GM06990 (cell line): ENCODE measurements at places on chromosomes 2 and 18.

DNA sequence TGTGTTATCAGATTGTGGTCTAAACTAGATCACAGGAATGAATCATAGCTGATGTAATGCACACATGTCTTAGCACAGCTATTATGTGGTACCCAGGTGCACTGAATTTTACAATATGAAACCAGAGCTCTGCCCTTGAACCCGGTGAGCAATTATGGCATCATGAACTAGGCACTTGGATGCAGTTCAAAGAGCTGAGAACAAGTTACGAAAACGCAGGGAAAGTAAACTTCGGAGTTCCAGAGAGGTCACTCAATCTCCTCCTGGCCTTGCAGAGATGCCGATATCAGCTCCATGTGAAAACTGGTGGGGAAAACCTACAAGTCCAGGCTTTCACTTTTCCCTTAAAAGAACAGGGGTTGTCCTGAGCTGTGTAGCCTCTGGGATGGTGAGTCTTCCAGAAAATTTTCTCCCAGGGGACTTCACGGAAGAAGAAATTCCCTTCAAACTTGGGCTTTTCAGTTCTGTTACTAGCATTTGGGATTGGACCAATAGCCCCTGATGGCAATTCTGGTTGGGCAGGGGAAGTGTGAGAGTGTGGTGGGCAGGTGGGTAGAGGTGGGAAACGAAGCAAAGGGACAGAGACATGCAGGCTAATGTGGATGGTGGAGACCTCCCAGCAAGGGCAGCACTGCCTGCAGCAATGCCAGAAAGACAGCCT lies 71.1 kb upstream of the SH3BP4 start:
- no peak for DNase-seq

GRCh38 chr2:40041422-40042382 lies 262.6 kb upstream of the THUMPD2 start:
- no peak for DNase-seq

GRCh38 chr2:30765191-30765590 lies 42.1 kb downstream of the CAPN13 start:
- no peak for DNase-seq

- no peak for DNase-seq
Observed at GRCh38 chr2:39625193-39625926, 40.4 kb upstream of the TMEM178A start.

- no peak for DNase-seq
Observed at GRCh38 chr2:200253639-200254038, 52.9 kb upstream of the SPATS2L start.

DNA sequence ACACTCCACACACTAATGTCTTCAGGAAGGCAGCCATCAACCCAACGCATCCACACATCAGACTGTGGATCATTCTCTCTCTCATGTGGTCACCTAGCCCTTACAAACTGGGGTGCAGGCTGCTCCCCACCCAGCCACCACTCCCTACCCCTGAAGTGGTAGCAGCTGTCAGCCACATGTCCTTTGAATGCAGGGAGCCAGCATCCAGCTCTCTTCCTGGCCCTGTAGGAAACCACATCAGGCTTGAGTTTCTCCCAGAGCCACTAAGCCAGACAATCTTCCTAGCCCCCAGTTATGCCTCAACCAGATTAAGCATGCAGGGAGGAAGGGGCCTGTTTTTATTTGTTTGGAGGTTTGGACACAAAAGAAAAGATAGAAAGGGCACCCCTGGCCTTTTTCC lies 52.8 kb upstream of the SPP2 start:
- DNase-seq = no peak

DNA sequence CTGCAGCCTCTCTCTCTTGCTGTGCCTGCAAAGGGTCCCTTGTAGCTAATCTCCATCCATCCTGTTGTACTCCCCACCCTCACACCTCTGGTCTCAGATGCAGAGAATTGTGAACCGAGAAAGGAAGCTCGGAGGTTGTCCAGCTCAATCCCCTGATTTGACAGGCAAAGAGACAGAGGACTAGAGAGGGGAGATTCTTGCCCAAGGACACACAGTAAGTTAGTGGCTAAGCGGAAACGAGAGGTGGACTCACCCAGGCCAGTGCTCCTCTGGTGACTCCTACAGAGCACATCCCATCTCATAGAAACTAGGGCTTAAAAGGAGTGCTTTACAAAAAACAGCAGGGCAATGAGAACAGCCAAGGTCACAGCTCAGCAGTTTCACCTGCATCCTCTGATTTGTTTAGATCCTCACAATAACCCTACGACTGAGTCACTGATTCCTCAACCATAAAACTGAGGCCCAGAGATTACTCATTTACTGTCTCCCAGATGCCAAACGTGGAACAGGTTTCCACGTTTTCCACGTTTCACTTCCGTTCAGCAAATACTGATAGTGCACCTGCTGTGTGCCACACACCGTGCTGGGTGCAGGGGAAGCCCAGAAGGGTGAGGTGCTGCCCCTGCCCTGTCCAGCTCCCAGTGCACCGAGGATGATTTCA lies 22.1 kb downstream of the EHD3 start:
- peak; percentile 83 for DNase-seq

DNA sequence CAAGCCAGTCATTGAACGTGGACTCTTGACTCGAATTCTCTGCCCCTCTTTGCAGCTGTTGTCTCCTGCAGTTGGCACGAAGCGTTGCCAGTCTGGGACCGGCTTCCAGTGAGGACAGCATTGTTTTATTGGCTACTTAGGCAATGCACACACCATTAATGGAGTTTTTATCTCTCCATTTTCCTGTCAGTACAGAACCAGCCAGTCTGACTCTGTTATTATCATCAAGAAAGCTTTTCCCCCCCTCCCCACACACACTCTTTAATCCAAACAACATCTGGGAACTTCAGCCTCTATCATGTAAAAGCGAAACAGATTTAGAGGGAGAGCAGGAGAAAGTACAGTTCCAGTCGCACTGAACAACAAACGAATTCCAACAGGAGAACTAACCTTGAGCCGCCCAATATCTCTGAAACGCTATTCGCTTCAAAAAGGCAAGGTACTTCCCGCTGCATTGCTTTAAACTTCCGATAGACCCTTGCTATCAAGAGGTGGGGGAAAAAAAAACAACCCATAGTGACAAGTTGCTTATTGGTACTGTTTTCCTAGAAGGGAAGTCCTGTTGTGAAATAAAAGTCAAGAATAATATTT lies 38.2 kb downstream of the ACVR1 start:
- DNase-seq = no peak

DNA sequence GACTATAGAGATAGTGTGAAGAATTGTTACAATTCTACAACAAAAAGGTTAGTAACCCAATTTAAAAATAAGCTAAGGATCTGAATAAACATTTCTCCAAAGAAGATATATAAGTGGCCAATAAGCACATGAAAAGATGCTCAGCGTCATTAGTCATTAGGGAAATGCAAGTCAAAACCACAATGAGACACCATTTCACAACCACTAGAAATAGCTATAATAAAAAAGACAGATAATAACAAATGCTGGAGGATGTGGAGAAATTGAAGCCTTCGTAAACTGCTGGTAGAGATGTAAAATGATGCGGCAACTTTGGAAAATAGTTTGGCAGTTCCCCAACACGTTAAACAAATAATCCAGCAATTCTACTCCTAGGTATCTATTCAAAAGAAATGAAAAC lies 366.5 kb upstream of the POU3F3 start:
- no peak for DNase-seq

DNA sequence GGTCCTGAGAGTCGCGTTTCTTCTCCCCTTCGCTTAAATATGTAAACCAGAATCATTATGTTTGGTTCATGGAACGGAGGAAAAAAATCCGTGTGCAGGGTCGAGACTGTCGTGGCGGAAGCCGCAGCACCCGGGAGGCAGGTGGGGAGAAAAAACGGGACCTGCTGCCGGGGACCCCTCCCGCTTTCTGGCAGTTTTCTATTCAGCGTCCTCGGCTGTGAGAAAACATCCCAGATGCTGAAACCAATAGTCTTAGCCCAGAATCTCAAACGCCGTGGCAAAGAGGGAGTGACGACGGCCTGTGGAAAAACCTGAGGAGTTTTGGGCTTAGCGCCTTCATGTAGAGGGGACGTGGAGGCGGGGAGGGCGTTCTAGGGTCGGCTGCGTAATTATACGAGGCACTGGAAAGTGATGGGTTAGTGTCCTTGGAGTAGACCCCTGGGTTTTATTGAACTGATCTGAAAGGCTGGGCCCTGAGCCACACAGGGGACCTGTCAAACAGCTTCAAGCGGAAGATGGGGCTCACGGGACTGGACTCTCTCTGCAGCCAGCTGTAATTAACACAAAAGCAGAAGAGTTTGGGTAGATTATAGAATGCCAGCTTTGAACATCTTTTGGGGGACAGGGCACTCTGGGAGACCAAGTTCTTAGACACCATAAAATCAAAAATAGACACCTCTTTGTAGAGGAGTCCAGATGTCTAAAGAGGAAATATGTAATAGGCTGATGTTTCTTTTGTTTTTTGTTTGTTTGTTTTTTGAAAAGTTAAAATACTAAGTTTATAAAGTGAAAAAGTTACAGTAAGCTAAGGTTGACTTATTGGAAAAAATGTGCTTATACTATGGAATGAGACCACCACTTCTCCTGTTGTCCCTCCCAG lies 834 bp upstream of the BUB1 start:
- peak; percentile 19 for DNase-seq

DNA sequence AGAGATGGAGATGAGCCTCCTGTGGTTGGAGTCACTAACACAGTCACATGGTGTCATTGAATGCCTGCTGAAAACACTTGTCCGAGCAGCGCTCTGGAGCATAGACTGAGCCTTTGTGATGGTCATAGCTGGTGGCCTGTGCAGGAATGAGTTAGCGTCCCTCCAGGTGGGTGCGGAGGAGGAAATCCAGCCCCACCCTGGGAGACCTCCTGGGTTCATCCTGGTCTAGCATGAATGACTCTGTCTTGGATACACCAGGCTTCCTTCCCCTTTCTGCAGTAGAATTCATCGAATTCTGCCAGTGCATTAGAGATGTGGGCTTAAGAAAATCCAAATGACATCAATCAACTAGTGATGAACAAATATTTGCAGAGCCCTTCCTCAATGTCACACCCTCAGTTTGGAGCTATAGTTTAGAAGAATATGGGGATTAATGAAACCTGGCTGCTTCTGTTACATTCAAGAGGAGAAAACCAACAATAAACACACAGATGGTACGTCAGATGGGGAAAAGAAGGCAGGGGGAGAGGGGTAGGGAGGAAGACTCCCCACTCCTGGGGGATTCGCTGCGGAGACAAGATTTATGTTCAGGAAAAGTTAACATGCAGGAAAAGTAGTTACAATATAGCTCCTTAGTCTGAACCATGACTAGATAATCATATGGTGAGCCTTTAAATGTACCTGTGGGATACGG lies 136.7 kb downstream of the DDX1 start:
- no peak for DNase-seq

GRCh38 chr2:120750488-120751210 lies 15.0 kb downstream of the GLI2 start:
- no peak for DNase-seq

- no peak for DNase-seq
Observed at GRCh38 chr2:54556621-54557121, 100.5 kb downstream of the SPTBN1 start.

GRCh38 chr2:220781622-220782241 lies 790.4 kb downstream of the EPHA4 start:
- no peak for DNase-seq

GRCh38 chr18:7084080-7085065 lies 33.2 kb downstream of the LAMA1 start:
- no peak for DNase-seq

- no peak for DNase-seq
Observed at GRCh38 chr2:1972422-1972821, 228.1 kb upstream of the PXDN start.

- DNase-seq = no peak
Observed at GRCh38 chr2:95381212-95382191, 21.0 kb upstream of the FAHD2A start.

- DNase-seq = no peak
Observed at GRCh38 chr2:81327911-81328310, 1023.4 kb upstream of the LRRTM1 start.

DNA sequence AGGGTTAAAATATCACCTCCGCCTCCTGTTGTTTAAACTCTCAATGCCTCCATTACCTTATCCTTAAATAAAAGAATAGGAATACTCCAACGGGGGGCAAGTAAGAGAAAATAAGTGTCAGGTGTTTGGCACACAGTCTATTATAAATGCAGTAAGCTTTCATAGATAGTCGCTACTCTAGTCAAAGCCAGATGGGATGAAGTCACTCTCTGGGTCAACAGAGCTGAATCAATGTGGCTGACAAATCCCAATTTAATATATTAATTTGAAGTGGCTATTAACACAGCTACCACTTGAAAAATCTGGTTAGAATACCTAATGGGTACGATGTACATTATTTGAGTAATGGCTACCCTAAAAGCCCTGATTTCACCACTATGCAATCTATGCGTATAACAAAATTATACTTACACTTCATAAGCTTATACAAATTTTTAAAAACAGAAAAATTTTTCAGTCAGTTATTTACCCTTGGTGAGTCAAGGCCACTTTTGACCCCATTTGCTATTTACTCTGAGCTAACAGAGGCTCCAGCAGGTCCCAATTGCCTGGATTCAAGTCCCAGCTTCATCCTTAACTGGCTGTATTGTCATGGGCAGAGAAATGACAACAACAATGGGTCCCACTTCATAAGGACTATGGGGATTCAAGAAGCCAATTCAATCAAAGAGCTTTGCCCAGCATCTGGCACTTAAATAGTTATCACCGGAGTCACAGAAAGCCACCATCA lies 167.5 kb upstream of the PID1 start:
- DNase-seq = no peak

DNA sequence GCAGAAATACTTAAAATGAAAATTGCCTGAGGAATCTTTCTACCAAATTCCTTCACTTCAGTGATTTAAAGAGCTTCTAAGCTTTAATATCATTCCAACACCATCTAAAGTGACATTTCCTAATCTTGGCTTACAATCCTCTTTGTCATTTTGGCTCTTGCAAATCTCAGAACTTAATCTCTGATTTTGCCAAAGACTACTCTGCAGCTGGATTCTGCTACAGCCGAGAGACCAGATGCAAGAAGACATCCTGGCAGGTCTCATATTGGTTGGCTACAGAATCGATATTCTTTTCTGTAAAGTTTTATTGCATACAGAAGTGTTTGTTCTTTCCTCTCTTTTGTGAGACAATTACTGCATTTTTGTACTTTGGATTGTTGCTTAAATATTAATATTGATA lies 716.5 kb upstream of the LRATD1 start:
- DNase-seq = no peak

DNA sequence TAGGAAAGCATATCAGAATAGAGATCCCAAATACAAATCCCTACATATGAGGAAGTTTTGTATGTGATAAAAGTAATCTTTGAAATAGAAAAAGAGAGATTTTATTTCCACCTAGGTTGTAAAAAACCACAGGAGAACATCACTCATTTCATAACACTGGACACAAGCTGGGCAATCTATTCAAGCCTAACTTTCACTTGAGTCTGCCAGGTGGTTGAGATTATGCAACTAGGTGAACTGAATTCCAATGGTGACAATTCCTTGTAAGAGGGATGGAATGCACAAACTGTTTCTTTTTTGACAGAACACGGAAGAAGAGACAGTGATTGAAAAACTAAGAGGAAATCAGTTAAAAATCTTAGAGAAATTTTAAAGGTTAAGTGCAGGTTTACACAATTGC lies 619.6 kb upstream of the TMEFF2 start:
- DNase-seq = no peak
